ENCODE measurements at places on chromosomes 7 and 10.
A peak's percentile ranks its signal among the peaks of the same experiment; 100 is the strongest.

DNA sequence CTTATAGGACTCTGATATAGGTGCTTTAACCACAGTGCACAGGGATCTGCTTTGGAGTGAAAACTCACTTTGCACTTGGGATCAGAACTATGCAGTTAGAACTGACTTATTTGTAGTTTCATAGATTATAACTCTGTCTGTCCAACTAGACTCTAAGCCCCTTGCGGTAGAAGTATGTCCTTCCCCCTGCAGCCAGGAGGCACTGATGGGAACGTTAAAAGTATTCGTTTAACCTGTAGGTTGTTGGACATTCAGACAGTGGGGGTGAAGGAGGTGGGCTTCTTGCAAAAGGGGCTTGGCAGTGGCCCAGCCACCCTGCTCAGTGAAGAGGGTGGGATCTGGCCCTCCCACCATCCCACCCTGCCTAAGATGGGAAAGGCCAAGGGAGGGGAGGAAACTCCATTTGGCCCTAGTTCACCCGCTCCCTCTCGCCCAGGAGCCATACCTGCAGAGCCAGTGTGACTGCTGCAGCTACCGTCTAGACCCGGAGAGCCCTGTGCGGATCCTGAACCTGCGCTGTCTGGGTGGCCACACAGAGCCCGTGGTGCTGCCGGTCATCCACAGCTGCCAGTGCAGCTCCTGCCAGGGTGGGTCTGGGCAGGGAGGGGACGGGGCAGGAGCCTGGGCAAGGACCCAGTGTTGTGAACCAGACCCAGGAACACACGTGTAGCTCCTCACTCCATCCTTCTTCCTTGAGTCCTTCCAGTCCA, 5.7 kb upstream of the ZNF862 start:
- no peak for DNase-seq

DNA sequence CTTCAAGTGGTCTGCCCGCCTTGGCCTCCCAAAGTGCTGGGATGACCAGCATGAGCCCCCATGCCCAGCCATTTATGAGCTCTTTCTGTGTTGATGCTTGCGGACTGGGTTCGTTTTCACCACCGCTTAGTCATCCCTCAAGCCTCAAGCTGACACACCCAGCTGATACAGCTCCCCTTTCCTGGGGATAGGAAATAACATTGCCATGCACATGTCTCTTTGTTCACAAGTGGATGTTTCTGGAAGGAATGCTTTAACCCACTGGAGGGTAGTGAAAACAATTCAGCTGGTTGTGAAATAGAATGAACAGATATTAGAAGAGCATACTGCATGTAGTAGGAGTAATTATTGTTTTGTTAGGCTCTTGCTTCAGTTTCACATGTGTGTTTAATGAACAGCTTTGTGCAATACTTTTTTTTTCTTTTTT, 8.5 kb upstream of the METTL27 start:
- peak; percentile 48 for DNase-seq

DNA sequence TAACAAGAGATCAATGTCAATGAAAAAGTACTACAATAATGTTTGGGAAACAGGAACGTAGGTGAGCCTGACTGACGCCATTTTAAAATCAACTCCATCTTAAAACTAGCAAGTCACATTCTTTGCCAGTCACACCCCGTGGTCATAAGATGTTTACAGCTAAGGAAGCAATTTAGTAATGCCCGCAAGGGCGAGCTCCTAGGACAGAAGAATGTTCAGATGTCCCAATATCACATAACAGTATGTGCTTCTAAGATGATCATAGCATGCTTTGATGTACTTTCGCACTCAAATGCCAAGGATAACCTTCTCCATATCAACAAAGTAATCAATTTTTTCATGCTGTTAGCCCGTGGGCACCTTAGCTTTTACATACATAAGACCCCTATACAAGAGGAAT, 113.8 kb upstream of the EGFR start:
- DNase-seq, result no peak

GRCh38 chr10:25683344-25683743, 250.7 kb upstream of the MYO3A start:
- DNase-seq, result no peak

GRCh38 chr10:131024259-131025131, 287.0 kb downstream of the TCERG1L start:
- no peak for DNase-seq

DNA sequence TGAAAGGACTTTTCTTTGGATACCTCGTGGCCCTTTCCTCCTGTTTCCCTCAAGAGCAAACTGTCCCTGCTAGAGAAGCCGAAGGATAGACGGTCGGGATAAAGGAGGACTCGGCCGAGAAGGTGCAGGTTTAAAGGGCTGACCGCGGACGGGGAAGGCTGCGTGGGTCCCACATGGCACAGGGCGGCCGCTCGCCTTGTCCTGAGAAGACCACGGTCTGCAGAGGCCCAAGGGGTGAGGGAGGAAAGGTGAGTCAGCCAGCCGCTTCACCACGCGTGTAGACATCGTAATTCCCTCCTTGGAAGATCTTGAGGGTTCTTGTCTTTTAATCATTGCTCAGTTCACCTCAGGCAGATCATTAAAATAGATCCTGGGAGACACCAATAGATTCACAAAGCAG, 253.8 kb downstream of the DPP6 start:
- DNase-seq, result no peak

DNA sequence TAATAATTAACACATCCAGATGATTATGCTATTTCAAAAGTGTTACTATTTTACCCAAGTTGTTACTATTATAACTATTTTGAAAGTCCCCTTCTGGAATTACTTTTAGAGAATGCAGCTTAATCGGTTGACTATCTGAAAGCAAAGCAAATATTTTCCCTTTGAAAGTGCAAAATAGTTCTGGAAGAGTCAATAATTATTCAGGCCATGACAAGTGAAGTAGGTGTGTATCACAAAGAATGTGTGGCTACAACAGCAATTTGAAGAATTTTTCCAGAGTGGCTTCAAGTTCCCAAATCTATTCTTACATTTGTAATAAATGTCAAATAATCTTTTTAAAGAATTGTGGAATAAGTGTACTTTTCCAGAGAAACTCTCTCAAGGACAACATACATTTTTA, 42.8 kb downstream of the RNLS start:
- DNase-seq, result no peak

- no peak for DNase-seq
Measured at GRCh38 chr10:72784551-72785351, 92.8 kb downstream of the MCU start.

DNA sequence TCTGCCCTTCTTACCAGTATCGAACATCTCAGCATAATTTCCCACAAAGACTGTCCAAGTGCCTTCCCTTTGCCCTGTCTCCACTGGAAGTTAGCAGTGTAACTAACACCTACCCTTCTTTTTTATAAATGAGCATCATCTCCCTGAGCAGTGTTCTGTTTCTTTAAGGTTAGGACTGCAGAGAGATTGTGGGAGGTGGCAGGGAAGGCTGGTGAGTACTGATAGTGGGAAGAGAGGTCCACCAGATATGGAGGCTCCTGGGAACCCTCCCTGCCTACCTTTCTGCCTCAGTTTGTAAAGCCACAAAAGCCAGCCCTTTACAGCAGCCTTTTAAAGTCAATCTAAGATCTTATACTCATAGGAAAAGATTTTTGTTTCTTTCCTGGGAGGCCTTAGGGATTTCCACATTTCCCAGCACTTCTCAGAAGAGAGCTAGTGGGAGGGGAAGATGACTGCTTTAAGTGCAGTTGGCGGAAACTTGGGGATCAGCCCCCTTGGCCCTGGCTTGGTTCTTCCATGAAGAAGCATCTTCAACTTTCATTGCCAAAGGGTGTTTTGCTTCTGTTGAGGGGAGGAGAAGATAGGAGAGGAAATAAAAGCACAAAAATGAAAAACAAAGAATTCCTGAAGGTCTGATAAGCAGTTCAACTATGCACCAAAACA, 36.6 kb upstream of the CALD1 start:
- no peak for DNase-seq

DNA sequence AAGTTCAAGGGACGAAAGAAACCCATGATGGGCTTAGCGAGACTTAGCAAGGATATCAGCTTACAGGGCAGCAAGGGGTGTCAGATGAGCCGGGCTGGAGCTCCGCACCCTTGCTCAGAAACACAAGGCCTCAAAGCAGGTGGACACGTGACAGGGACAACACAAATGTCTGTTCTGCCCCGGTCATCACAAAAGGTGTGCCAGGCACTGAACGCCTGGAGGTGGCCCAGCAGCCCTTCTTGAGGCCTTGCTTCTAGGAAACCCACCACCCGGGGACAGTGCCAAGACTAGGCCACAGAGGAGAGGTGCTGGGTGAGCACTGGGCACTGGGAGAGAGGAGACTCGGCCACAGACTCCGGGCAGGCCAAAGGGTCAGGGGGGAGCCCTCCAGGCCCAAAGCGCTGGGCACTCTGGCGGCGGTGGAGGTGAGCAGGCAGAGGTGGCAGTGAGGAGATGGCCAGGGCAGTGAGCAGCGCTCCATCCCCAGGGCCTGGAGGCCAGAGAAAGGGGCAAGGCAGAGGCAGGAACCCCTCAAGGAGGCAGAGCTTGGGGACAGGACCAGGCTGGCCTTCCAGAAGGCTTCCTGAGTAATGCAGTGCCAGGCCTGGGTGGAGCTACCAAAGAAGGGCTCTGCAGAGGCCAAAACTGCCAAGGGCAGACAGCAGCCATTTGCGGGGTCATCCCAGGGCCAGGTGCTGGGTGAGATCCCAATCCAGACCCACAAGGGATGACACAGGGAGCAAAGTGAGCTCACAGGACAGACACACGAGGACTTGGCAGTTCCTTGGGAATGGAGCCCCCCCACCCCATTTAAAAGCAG, 22.7 kb downstream of the EBF3 start:
- DNase-seq, result no peak

DNA sequence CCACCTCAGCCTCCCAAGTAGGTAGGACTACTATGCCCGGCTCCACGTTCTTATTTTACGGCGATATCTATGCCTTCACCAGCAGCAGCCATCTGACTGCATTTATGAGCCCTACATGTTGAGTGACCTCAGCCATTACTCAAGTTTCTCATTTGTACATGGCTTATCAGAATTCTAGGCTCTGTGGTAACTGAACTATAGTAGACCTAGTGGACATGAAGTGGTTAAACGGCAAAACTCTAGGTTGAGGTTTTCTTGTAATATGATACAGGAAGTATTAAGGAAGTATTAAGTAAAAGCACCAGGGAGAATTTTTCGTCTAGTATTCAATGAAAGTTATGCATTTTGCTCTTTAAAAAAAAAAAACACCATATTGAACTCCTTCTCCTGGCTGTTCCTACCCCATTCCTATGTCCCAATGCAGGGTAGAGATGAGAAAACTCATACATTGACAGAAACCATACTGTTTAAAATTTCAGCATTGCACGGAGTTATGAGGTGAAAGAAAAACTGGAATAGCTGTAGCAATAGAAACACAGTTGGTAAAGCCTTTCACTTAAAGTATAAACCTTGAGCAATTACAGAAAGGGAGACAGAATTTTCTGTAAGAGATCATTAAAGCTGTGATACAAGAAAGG, 39.8 kb upstream of the EPC1 start:
- no peak for DNase-seq

DNA sequence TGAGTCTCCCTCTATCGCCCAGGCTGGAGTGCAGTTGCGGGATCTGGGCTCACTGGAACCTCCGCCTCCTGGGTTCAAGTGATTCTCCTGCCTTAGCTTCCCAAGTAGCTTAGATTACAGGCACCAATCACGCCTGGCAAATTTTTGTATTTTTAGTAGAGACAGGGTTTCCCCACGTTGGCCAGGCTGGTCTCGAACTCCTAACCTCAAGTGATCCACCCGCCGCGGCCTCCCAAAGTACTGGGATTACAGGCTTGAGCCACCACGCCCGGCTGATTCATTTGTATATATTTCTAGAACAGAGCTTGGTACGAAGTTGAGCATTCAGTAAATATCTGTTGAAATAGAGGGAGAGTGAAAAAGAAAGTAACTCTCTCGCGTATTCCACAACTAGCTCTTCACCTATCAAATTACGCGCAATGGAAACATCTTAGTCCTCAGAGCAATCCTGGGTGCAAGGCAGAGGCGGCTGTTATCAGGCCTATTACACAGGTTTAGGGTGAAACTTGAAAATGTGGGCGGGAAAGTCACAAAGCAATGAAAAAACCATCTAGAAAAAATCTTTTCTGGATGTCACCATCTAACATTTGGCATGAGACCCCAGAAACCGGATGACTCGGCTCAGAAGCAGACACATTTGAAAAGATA, 707 bp upstream of the GHITM start:
- DNase-seq, result peak; percentile 73

GRCh38 chr7:126698446-126698845, 554.3 kb downstream of the GRM8 start:
- no peak for DNase-seq

- no peak for DNase-seq
Measured at GRCh38 chr10:62454687-62455397, 80.7 kb downstream of the ZNF365 start.

GRCh38 chr10:77146712-77147336, 490.8 kb downstream of the KCNMA1 start:
- no peak for DNase-seq

GRCh38 chr7:117139397-117139984, 183.4 kb downstream of the WNT2 start:
- DNase-seq, result no peak

GRCh38 chr7:4486907-4487306, 195.2 kb upstream of the FOXK1 start:
- no peak for DNase-seq

DNA sequence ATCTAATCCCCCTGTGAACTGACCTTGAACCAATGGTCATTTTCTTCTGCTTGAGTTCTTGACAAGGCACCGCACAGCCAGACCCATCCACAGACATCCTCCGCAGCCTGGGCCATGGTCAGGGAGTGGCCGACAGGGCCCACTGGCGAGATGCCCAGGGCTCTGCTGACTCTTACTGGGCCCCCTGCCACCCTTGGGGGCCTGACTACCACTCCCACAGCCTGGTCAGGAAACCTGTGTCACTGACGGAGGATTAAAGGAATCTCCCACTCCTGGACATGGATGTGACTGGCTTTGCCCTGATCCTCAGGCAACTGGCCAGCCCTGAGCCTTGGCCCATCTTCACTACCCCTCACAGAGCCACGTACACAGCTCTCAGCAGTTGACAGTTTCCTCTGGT, 50.4 kb upstream of the ENO4 start:
- no peak for DNase-seq

DNA sequence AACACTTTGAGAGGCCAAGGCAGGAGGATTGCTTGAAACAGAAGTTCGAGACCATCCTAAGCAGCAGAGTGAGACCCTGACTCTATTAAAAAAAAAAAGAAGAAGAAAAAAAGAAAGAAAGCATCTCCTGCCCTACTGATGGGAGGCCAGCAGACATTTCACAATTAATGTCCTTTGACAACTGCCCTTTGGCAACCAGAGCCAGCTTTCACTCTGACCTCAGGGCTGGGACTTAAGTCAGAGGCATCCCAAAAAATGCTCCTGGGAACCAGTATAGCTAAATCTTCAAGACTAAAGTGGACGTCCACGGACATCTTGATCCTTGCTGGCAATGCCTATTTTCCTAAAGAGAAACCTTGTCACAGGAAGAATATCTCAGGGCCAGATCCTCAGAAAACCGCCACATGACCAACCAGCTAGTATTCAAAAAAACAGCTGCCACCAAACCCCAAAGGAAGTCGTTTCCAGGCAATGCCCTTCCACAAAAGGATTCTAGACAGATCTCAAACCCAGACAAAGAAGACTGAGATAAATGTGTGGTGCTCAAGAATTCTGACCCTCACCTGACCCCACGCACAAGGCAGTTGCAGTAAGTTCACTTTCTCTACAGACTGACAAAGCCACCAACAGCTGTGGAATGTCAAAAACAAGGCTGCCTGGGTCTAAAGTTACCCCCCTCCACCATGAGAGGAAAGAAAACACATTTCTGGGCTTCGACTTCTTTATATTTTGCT, 18.4 kb downstream of the GFRA1 start:
- DNase-seq, result no peak

All from activated CD4-positive, alpha-beta T cell treated with anti-CD3 and anti-CD28 coated beads, Interleukin-10, Interleukin-2, amounts not matched to agents 100 ng/mL and 50 ng/mL, durations not matched to agents 16 hours and 8 hours (primary cell).